Kidney glomerular epithelial cell (primary cell): ENCODE measurements at places on chromosomes 11 and 22.
A peak's percentile ranks its signal among the peaks of the same experiment; 100 is the strongest.

- DNase-seq, result no peak
These were observed 528.4 kb downstream of the METTL15 start for GRCh38 chr11:28636566-28636965.

- DNase-seq, result no peak
These were observed 716 bp downstream of the AMOTL1 start for GRCh38 chr11:94768602-94769541.

- DNase-seq, result no peak
These were observed 20.4 kb downstream of the FXYD6 start for GRCh38 chr11:117855912-117856651.

DNA sequence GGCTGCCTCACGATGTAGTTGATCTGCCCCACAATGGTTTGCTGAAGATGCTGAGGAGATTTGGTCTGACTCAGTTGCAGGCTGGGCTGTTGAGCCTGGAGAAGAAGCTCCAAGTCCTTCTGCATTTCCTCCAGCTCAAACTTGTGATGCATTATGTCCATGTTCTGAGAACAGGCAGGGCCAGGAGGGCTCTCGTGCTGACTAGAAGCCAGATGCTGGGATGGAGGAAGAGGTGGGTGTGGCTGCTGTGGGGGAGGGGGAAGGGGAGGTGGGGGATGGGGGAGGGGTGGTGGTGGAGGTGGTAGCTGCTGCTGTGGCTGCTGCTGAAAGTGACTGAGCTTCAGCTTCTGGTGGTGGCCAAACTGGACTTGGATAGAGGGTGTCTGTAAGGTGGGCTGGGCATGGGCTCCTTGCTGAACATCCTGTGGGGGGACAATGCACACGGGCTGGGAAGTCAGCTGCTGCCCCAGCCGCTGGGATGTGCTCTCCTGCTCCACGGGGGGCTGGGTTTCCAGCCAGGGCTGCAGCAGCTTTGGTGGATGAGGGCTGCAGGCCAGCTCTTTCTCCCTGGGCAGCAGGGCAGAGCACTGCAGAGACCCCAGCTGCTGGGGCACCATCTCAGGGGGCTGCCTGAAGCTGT is 42.1 kb downstream of the TRIM66 start:
- no peak for DNase-seq

GRCh38 chr11:9104580-9104979 is 13.2 kb upstream of the SCUBE2 start:
- no peak for DNase-seq

DNA sequence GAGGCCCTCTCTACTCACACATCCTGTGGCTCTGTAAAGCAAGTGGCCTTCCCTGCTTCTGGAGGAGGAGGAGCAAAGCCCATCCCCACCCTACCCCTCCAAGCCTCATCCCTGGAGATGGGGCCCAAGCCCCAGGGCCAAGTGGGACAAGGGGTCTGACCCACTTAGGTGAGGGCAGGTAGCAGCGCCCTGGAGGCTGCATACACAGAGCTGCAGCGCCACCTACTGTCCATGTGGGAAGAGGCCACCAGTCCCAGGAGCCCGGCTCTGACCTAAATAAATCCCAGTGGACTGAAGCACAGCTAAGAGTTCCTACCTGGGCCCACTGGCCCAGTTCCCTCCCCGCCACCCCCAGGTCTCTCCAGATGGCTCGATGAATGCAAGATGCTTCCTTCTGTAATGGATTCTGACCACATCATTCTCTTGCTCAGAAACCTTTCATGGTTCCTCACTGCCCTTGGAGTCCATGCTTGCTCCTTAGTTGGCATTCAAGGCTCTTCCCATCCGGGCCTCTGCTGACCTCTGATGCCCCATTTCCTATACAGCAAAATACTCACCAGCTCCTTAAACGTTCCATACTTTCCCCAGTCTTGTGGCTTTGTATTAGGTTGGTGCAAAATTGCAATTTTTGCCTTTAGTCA is 62.1 kb downstream of the THAP12 start:
- DNase-seq, result peak; percentile 46

DNA sequence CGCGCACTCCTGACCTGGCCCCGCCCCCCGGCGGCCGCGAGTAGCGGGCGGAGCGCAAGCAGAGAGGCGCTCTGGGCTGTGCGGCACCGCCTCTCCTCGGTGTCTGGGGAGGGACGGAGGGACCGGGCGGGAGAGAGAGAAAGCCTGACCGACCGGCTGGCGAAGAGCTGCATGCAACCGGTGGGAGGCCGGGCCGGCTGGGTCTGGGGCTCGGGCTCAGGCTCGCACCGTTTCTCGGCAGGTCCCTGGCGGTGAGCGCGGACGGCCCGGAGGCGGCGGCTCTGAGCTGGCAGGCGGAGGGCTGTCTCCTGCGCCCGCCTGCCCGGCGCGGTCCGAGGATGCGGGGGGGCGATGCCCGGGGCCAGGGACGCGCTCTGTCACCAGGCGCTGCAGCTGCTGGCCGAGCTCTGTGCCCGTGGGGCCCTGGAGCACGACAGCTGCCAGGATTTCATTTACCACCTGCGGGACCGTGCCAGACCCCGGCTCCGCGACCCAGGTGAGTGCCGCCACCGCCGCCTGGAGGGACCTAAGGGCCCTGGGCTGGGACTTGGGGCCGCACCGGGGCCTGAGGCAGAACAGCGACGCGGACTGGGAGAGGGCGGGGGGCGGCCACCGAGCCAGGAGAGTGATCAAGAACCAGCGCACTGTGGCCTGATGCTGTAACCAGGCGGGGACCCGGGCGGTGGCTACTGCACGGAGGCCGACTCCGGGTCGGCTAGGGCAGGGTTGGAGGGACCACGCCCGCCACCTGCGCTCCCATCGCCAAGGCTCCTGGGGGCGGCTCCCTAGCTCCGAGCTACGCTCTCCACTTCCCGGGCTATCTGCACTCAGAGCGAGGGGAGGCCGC is at the start of gene SYT9:
Gene SYT9, plus strand, starts transcription at position 69 of the 847 bp plus-strand sequence. Its CDS starts 283 bp downstream, at position 352.
- DNase-seq, result peak; percentile 19

- no peak for DNase-seq
These were observed 180.0 kb downstream of the MAML2 start for GRCh38 chr11:96162816-96163499.

DNA sequence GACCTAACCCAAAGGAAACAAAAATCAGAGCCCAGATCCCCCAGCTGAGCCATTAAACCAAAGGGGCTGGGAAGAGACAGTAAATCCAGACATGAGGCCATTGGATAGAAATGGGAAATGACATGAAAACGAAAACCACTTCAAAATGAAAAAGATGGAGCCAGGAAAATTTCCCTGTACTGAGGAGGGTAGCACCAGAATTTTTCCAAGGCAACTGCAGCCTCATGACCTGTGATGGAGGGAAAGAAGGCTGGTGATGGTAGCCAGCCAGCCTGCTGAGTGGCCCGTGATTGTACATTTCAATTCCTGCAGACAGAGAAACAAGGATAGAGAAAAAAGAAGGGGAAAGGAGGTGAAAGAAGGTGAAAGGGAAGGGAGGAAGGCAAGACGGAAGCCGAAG is 268.4 kb upstream of the PLET1 start:
- no peak for DNase-seq

GRCh38 chr11:71311928-71312510 is 59.6 kb upstream of the SHANK2 start:
- no peak for DNase-seq

DNA sequence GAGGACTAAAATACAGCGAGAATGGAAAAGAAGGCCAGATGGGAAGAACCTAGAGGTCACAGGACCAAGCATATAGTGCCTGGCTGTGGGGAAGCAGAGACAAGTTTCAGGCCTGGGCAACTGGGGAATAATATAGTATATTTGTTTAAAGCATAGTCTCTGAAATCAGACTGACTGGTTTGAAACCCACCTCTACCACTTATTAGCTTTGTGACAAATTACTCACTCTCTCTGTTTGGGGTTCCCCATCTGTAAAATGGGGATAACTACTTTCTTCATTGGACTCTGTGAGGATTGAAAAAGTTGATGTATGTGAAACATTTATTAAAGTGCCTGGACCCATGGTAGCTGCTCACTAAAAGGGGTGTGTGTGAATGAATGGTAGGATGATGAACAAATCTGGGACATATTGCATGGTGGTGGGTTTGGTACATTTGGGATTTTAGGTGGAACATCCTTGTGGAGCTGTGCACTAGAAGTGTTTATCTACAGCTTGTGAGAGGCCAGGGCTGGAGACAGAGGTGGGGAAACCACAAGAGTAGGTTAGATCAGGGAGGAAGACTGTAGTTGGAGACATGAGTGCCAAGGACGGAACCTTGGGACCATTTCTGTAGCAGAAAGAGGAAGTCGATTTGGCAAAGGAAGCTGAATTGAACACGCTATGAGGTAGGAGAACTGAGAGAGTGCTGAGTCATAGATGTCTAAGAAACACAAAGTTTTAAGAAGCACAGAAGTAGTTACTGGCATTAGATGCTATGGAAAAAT is 52.6 kb downstream of the SWAP70 start:
- DNase-seq, result no peak

GRCh38 chr11:79634905-79635304 is 194.1 kb upstream of the TENM4 start:
- no peak for DNase-seq

DNA sequence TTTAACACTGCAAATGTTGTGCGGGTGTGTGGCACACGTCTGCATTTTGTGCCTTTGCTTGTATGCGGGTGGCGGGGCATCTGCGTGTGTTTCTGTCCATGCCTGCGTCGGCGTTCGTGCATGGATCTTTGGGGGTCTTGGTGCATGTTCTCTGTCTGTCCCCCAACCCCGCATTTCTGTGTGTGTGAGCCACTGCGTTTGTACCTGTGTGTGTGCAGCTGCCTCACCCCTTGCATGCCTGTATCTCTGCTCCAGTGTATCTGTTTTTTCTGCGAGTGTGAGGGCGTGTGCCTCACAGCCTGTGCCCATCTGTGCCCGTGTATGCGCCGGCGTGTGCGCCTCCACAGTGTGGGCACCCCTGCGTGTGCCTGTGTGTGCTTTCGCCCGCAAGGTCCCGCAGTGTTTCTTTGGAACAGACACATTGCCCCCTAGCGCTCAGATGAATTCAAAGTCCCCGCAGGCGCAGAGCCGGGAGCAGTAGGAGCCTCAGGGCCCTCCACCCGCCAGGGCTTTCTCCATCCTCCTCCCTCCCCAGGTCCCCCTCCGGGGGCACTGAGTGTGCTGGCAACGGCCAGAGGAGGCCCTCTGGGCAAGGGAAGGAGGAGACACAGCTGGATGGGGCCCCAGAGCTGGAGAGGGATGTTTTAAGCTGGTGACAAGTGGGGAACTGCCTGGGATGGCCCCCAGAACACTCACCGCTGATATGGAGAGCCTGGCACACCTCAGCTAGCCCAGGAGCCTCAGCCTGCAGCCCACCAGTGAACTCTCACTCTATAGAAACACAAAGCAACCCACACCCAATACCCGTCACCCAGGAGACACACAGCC is 3.1 kb upstream of the MN1 start:
- peak; percentile 60 for DNase-seq

DNA sequence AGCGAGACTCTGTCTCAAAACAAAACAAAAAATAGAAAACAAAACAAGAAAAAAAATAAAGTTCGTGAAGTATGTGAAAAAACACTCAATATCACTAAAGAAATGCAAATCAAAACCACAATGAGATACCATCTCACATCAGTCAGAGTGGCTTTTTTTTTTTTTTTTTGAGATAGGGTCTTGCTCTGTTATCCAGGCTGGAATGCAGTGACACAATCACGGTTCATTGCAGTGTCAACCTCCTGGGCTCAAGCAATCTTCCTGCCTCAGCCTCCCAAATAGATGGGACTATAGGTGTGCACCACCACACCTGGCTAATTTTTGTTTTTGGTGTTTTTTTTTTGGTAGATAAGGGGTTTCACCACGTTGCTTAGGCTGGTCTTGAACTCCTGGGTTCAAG is 37.5 kb downstream of the ATG16L2 start:
- DNase-seq, result no peak

GRCh38 chr22:37566903-37567798 is 6.9 kb downstream of the CDC42EP1 start:
- peak; percentile 50 for DNase-seq

GRCh38 chr11:1844221-1845094 is 5.7 kb downstream of the TNNI2 start:
- peak; percentile 35 for DNase-seq

DNA sequence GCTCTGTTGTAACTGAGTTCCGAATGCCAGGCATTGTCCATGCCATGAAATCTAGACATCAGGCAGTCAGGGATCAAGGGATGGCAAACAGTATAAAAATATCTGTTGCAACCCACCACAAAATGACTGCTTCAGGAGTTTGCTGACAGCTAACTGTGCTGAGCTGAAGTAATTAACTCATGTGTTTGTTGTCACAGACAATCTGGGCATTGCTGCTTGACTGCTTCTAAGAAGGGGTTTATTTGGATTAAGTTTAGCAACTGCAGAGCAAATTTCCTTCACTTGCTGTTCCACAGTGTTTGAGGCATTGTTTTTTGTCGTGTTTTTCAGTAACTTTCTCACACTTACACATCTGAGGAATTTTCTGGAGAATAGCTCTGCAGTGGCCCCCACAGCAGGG is 30.4 kb downstream of the BSX start:
- no peak for DNase-seq

DNA sequence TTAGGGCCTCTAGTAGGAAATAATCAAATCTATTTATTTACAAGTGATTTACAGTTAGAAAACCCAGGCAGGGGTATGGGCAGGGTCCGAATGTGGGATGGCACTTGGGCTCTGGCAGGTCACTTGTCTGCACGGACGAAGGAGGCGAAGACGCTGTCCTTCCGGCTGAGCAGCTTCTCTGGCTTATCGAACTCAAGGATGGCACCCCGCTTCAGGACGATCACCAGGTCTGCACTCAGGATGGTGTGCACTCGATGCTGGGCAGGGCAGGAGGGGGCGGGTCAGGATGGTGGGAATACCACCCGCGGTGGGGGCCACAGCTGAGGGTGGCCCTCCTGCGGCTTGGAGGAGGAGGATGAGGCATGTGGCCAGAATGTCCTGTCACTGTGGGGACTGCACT is 4.4 kb upstream of the KCNJ11 start:
- no peak for DNase-seq

DNA sequence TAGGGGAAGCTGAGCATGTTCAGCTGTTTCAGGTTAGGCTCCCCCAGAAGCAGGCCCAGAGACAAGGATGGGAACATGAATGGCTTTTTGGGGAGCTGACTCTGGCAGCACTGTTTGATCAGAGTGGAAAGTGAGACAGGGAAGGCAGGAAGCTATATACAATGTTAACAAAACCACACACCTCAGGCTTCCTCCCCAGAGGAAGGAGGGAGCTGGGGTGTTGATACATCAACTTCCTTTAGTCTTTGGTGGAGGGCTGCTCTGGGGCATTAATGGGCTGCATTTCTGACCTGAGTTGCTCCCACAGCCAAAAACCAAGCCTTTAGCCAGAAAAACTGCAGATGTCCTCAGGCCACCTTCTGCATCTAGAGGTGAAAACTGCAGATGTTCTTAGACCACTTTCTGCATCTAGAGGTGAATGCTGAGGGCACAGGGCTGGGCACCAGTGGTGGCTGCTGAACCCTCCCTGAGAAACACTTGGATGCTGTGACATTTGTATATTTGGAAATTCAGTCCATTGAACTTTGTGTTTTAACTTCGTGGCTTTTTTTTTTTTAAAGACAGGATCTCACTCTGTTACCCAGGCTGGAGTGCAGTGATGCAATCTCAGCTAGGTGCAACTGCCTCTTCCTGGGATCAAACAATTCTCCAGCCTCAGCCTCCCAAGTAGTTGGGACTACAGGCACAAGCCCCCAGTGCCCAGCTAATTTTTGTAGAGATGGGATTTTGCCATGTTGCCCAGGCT is 49.9 kb downstream of the KIAA1671 start:
- no peak for DNase-seq
